ENCODE measurements at places on chromosomes 12 and 14. TPM values are rescaled to one million over a fixed set of nuclear protein-coding genes. Genes with fewer than 3 reads are reported as not detected.

DNA sequence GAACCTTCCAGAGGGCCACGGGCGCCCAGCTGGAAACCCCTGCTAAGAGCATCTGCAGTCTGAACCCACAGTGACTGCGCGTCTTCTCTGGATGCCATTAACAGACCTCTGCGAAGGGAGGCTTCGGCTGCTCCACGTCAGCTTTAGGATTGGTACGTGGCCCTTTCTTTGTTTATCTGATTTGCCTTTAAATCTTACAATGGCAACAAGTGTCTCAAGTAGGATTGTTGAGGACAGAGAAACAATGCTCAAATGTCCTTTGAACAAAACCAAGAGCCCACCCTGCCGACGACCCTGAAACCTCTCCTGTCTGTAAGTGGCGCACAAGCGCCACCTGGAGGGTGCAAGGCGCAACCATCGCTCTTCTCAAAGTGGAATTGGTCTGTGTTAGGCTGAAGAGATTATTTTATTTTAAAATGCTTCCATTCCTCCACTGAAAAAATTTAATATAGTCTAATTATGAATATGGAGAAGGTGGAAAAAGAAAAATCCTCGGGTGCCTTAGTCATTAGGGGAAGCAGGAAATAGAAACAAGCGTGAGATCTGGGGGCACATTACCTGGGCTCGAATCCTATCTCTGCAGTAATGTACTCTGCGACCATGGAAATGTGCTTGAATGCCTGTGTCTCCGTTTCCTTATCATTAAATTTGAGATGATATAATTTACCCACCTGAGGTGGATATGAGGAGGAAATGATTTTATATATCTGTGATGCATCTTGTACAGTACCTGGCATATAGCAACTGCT lies 82.6 kb upstream of the PTPRB start:
- peak; percentile 74 for DNase-seq

GRCh38 chr12:15601210-15601800 lies 187.9 kb downstream of the EPS8 start:
- no peak for DNase-seq

GRCh38 chr12:115983226-115983798 lies 294.2 kb downstream of the MED13L start:
- DNase-seq: no peak

- no peak for DNase-seq
Observed at GRCh38 chr12:27794818-27795584, 15.0 kb upstream of the MANSC4 start.

- no peak for DNase-seq
Observed at GRCh38 chr12:62230652-62231051, 29.6 kb upstream of the USP15 start.

- no peak for DNase-seq
Observed at GRCh38 chr12:132617822-132618682, 524 bp upstream of the P2RX2 start.

DNA sequence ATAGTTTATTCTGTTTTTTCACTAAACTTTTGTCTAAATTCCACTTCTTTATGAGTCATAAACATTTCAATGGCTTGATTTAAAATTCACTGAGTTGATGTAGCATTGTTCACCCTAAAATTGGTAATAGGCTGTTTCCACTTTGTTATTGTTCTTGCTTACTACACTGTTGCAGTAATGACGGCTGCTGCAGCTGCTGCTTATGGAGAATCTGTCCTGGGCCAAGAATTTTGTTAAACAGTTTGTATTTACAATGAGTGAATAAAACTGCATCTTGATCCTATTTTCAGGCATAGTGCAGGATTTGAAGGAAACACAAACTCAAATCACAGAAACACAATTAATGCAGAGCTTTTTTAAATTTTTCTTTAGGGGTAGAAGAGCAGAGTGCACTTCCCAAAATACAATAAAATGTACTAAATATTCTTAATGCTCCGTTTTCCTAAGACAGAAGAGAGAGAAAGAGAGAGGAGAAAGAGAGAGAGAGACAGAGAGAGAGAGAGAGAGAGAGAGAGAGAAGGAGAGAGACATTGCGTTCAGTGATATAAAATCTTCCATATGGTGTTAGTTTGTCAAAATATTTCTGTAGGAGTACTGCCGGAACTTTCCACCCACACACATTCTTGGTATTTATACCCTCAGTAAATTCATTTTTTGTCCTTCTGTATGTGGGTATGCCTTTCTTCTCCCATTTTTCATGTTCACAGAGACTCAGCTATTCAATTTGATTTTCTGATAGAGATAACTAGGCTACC lies 266.4 kb downstream of the LRFN5 start:
- DNase-seq: peak; percentile 77

DNA sequence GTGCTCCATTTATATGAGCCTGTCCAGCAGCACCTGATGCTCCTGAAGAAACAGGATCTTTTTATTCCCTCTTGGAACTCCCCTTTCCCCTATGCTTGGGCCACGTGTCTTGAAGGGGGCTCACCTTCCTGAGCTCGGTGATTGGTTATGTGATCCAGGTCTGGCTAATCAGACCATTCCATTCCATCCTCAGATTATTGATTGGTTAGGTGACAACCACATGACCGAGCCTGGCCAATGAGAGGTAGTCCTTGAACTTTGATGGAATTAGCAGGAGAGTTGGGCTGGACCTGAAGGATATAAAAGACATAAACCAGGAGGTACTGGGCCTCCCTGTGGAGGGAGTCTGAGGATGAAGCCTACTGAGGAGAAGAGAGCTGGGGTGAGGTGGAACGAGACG lies 216.6 kb upstream of the LHX5 start:
- DNase-seq: no peak

GRCh38 chr12:26732005-26732908 lies 100.7 kb downstream of the ITPR2 start:
- DNase-seq: no peak

GRCh38 chr12:19388131-19388549 lies 51.2 kb upstream of the AEBP2 start:
- peak; percentile 88 for DNase-seq

GRCh38 chr12:53677016-53677799 lies 1.3 kb upstream of the ATP5MC2 start:
- peak; percentile 81 for DNase-seq

DNA sequence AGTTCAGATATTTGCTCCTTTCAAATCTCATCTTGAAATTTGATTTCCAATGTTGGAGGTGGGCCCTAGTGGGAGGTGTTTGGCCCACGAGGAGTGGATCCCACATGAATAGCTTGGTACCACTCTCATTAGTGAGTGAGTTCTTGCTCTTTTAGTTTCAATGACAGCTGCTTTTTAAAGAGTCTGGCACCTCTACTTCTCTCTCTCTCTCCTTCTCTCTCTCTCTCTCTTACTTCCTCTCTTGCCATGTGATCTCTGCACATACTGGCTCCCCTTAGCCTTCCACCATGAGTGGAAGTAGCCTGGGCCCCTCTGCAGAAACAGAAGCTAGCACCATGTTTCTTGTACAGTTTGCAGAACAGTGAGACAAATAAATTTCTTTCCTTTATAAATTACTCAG lies 25.1 kb downstream of the GPR65 start:
- no peak for DNase-seq

Gene KRT2
- not detected for total RNA-seq

Gene CLEC2D
- 12.4 TPM for total RNA-seq

Gene MIS18BP1
- 49.7 TPM for total RNA-seq

Data from tongue (tissue), 3 donors.